NCI-H1105 treated with DMSO at 0.1 percent for 48 hours (cell line): ENCODE measurements at places on chromosomes 4 and X.

GRCh38 chr4:168362025-168362401 is 43.5 kb upstream of the DDX60 start:
- no peak for DNase-seq

DNA sequence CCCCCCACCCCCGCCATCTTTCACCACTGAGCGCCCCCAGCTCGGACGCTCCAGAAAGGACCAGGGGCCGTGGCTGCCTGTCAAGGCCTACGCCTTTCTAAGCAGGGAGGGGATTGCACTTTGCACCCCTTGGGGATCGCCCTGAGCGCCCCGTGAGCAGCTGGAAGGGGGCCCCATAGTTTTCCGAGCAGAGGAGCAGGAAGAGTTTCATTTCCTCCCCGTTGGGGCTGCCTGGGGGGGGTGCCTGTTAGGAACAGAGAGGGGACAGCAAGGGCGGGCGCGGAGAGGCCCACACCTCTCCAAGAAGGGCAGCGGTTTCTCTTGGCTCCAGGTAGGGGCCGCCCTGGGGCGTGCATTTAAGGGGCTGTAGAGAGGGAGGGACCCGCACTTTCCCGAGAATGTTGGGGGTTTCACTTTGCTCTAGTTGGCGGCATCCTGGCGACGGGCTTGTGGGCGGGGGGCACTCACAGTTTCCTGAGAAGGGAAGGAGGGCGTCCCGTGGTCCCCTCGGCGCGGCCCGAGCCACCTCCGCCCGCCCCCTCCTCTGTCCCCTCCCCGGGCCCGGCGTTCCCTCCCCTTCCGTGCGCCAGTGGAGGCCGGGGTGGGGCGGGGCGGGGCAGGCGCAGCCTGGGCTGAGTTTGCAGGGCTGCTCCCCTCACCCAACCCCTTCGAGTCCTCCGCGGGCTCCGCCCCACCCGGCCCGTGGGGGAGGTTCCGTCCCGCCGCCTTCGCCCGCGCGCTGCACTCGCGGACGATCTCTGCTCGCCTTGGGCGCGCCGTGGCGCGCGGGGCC is 82.3 kb upstream of the CD99 start:
- DNase-seq, result no peak

DNA sequence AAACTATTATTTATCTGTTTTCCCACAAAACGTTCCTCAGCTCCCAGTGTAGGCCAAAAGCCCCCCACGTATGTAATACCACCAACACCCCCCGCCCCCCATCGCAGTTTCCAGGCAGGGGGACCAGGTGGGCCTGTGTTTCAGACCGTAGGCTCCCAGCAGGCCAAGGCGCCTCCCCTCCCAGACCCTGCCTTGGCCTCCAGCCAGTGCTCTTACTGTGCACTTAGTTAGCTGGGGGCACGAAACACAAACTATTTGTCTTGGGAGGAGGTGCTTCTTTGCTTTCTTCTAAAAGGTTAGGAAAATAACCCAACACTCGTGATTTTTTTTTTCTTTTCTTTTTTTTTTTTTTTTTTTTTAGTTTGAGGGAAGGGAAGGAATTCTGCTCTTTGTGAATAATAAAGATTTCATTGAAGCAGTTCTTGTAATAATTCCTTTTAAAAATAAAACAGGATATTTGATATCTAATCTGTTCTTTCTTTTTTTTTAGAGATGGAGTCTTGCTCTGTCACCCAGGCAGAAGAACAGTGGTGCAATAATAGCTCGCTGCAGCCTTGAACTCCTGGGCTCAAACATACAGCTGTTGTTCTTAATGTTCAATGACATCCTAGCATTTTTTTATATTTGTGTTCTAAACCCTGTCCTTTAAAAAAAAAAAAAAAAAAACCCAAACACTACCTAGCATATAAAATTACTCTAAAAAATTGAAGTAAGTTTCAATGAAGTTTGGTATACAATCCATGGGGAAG is 83.0 kb upstream of the CLDN34 start:
- peak; percentile 4 for DNase-seq

DNA sequence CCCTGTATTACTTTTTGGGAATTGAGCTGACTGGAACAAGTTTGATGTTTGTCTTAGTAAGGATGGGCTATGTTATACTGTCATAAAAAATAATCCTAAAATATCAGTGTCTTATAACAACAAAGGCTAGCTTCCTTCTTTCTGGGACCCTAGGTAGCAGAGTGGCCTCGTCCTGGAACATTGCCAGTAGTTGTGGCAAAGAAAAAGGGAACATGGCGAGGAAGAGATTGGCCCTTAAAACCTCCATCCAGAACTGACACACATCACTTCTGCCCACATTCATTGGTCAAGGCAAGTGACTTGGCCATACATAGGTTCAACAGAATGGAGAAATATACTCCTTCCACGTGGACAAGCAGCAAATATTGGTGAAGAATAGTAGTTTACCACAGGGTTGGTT is 287.9 kb downstream of the PPP1R2C start:
- no peak for DNase-seq

GRCh38 chr4:123939621-123940020 is 543.0 kb downstream of the SPRY1 start:
- no peak for DNase-seq

- no peak for DNase-seq
Measured at GRCh38 chr4:56990109-56990905, 11.6 kb downstream of the POLR2B start.
